Stomach (tissue), 19 donors: ENCODE measurements at places on chromosomes 7 and 10. TPM values are rescaled to one million over a fixed set of nuclear protein-coding genes. Genes with fewer than 3 reads are reported as not detected.

SFRP4 gene
- total RNA-seq: 7.9 TPM

GRCh38 chr10:7231509-7232414 lies 179.1 kb downstream of the SFMBT2 start:
- H3K36me3 ChIP-seq: peaks cover 20% of the 10 kb centered on the region
- no peak for DNase-seq
- H3K27ac ChIP-seq: no peak overlapping the region
- H3K4me1 ChIP-seq: no peaks in the 10 kb centered on the region

- H3K27me3 ChIP-seq: no peaks in the 10 kb centered on the region
- H3K4me1 ChIP-seq: no peaks in the 10 kb centered on the region
- no peak overlapping the region for H3K4me3 ChIP-seq
- DNase-seq: no peak
- H3K27ac ChIP-seq: no peak overlapping the region
- H3K36me3 ChIP-seq: peaks cover 54% of the 10 kb centered on the region
Measured at GRCh38 chr7:129750091-129750490, 138.6 kb downstream of the NRF1 start.

GRCh38 chr10:23391821-23392220 lies 47.1 kb upstream of the OTUD1 start:
- DNase-seq: no peak
- no peaks in the 10 kb centered on the region for H3K27me3 ChIP-seq
- no peaks in the 10 kb centered on the region for H3K4me1 ChIP-seq
- no peak overlapping the region for H3K4me3 ChIP-seq

DNA sequence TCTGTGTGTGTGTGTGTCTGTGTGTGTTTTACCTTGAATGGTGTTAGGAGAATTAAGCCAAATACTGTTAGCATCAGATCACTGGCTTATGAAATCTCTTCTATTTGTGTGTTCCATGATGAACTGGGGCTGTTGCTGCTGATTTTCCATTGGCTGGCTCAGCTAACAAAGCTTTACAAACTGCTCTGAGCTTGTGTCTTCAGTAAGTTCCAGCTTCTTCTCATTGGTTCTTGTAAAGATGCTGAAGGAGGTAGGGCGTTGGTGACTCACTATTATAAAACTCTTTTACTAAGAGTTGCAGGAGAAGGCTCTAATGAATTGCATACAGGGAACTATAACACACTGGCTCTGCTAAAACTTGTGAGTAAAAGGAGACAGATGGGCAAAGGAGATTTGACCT lies 136.4 kb upstream of the PRKCQ start:
- H3K27ac ChIP-seq: no peak overlapping the region
- peaks cover 45% of the 10 kb centered on the region for H3K27me3 ChIP-seq
- DNase-seq: peak; percentile 20

DNA sequence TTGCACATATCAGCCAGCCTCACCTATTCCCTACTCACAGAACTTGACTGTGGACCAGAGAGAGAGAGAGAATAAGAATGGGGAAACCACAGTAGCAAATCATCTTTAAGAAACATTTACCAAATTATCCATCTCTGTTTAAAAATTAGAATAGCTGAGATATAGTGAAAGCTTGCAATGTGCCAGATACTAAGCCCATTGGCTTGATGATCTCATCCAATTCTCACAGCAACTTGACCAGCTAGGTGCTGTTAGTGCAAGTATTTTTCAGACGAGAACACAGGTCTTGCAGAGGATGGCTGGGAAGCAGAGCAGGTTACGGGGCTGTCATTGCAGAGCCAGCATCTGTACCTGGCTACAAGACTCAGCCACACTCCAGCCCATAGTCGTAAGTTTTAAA lies 50.9 kb downstream of the KLF6 start:
- no peak overlapping the region for H3K4me3 ChIP-seq
- H3K36me3 ChIP-seq: no peaks in the 10 kb centered on the region
- no peak overlapping the region for H3K27ac ChIP-seq
- no peak for DNase-seq
- H3K27me3 ChIP-seq: no peaks in the 10 kb centered on the region

DNA sequence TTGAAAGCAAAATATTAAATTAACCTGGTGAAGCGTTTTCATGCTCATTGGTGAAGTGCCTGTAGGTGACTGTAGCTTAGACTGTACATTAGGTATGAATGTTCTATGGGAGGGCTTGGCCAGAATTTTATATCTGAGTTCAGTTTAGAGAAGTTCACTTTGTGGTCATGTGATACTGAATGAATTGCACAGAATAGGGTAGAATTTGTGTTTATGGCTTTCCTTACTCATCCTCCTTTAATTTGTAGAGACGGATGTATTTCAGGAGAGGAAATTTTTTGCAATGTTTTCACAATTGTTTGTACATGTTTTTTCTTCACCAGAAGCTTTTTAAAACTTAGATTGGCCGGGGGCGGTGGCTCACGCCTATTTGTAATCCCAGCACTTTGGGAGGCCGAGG lies 32.3 kb downstream of the REEP3 start:
- H3K27ac ChIP-seq: peak overlapping the region; percentile 4
- H3K4me3 ChIP-seq: no peak overlapping the region
- no peak for DNase-seq
- H3K36me3 ChIP-seq: no peaks in the 10 kb centered on the region
- H3K27me3 ChIP-seq: no peaks in the 10 kb centered on the region
